Urinary bladder (tissue), 4 donors: ENCODE measurements at places on chromosomes 13 and 19. TPM values are rescaled to one million over a fixed set of nuclear protein-coding genes. Genes with fewer than 3 reads are reported as not detected.

- DNase-seq, result no peak
Measured at GRCh38 chr19:17497149-17497798, 14.2 kb upstream of the PGLS start.

DNA sequence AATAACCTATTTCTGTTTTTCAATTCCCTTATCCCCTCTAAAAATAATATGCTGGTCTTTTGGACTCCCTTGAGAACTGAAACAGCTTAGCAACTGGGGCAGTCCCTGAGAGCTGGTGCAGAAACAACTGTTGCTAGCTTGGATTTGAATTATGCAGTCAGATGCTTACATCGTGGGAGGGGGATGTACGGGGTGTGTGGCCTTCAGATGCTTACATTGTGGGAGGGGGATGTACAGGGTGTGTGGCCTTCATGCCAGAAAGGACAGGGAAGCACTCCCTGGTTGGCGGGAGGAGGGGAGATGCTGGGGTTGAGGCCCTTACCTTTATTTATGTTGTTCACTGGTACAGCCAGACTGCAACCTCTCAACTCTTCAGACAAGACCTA lies 25.6 kb downstream of the LRCH1 start:
- DNase-seq, result no peak

- DNase-seq, result no peak
Measured at GRCh38 chr13:30487075-30487470, 21.3 kb upstream of the HMGB1 start.

DNA sequence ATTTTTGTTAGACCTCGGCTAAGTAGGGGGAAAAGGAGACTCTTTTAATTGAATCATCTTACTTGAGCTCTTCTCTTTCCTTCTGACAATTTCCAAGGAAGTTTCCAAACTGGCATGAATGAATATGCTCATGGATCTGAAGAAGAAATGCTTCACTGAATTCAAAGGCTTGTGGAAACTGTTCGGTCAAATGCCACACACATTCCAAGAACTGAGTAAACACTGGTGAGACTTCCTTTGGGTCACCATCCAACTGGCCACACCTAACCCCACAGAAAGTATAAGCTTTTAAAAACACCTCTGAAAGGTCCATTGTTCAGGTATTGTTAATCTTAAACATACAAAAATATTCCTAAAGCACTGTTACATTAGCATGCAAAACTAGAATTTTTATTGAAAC lies 33.6 kb downstream of the MTMR6 start:
- no peak for DNase-seq

- DNase-seq, result no peak
Measured at GRCh38 chr13:71213252-71213821, 653.7 kb downstream of the DACH1 start.

- DNase-seq, result no peak
Measured at GRCh38 chr13:43848001-43848649, 31.4 kb downstream of the CCDC122 start.

GRCh38 chr13:33490461-33491327 lies 205.1 kb upstream of the STARD13 start:
- no peak for DNase-seq

DNA sequence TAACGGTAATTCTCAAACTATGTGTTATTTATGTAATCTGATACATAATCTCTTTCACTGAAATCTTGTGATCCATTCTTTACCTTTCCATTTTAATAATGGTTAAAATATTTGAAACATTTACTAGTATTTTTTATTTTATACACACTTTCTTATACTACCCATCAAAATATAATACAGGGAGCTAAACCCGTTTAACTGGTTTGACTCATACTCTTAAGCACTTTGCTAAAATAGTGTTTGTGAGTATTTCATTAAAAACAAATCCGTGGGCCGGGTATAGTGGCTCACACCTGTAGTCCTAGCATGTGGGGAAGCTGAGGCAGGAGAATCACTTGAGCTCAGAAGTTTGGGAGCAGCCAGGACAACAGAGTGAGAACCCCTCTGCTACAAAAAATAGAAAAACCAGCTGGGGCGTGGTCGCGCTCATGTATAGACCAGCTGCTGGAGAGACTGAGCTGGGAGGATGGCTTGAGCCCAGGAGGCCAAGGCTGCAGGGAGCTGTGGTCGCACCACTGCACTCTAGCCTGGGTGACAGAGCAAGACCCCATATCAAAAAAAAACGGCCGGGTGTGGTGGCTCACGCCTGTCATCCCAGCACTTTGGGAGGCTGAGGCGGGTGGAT lies 43.8 kb upstream of the DCUN1D2 start:
- DNase-seq, result no peak

- DNase-seq, result no peak
Measured at GRCh38 chr13:67306742-67307141, 76.6 kb upstream of the PCDH9 start.

GRCh38 chr13:44903574-44903985 lies 85.7 kb downstream of the NUFIP1 start:
- DNase-seq, result peak; percentile 63

DNA sequence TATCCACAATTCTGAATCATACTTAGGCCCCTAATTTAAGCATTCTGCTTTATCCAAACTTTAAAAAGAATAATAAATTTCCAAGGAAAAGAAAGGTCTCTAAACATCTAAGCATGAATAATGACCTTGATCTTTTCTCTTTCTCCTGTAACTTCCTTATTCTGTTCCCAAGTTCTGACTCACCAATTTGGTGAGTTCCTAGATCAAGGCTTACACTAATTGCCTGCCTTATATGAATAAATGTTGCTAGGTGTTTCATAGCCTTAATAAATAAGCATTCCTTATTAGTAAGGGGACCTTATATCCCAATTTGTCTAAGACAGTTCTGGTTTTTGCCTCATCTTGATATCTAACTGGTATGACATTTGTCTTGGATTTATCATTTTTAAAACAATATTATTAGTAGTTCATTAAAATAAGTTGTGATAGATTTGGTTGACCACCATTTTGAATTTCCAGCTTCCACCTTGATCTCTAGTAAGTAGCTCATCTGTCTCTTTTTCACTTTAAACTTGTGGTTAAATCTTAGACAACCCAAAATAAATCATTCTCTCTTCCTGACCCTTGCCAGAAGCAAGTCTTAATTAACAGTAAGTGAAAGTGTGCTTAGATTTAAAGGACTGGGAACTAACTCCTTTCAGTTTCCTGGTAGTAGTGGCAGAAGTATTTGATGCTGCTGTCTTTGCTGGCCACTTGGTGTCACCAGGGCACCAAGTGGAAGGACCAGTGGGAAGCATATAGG lies 121.2 kb upstream of the MLNR start:
- DNase-seq, result no peak

- no peak for DNase-seq
Measured at GRCh38 chr13:109026266-109026665, 396.9 kb downstream of the MYO16 start.

DNA sequence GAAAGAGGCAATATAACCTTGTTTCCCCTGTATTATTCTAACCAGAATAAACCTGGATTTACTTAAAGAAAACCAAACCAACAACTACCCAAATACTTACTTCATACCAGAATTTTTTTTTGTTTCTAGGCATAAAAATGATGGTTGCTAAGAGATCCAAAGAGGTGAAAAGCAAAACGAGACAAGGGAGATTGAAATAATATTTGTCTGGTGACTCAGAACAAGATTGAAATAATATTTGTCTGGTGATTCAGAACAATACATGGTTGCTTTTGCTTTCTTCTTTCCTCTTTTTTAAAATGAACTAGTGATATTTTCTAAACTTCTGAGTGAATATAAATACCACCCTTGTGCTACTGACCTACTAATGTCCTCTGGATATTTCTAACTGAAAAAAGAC lies 592.9 kb downstream of the KCTD12 start:
- DNase-seq, result no peak

DNA sequence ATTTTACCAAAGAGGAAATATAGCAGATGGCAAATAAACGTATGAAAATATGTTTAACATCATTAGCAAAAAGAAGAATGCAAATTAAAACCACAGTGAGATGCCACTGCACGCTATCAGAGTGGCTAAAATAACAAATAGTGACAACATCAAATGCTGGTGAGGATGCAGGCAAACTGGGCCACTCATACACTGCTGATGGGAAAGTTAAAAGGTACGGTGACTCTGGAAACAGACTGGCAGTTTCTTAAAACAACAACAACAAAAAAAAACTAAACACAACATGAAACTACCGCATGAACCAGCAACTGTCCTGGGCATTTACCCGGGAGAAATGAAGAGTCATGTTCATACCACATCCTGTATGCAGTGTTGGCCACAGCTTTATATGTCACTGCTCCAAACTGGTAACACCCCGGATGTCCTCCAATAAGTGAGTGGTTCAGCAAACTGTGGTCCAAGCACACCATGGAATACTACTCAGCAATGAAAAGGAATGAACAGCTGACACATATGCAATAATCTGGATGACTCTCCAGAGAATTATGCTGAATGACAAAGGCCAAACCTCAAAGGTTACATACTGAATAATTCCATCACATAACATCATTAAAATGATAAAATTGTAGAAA lies 22.3 kb downstream of the EPS15L1 start:
- DNase-seq, result no peak

DNA sequence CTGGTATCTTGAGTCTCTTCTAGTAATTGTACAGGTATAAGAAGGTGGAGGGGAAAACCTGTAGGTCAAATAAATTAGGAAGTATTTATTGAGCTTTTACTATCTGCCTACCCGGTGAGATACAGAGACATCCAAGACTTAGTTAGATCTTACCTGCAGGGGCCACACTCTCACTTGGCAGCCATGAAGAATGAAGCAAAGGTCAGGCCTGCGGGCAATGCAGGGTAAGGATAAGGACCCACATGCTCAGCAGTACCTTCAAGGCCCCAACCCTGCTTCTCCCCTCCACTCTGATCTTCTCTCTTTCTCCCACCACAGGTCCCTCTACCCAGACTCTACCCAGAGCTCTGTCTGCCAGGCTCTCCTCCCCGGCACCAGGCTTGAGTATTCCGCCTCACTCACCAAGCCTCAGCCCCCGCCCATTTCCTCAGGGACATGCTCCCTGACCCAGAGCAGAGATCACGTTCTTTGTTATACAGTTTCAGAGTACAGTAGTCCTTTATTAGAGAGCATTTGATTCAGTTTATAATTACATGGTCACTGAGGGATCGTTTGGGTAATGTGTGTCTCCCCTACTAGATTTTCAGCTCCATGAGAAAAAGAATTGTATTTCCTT lies 18.9 kb upstream of the CLDN10 start:
- DNase-seq, result no peak

GRCh38 chr13:53182724-53183123 lies 154.1 kb downstream of the OLFM4 start:
- DNase-seq, result no peak

DNA sequence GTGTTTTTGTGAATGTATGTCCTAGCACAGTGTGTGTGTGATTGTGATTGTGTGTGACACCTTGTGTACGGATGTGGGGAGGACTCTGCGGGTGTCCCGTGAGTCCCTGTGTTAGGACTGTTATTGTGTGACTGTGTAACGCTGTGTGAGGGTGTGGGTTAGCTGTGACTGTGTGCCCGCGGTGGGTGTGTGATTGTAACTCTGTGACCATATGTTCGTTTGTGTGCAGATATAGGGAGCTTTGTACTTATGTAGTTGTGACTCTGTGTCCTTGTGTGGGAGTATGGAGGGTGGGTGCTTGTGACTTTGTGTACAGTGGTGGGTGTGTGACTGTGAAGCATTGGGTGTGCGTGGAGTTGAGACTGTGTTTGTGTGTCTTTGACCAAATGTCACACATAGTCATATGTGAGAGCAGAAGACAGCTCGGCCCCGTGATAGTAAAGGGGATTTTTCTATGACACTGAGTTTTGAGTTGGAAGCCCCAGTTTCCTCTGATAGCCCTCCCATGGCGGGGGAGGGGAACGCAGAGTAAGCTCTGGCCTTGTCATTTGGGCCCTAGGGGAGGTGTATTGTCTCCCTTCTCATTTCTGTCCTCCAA lies 949 bp upstream of the ZNF260 start:
- no peak for DNase-seq

- no peak for DNase-seq
Measured at GRCh38 chr13:99342723-99343315, 35.6 kb upstream of the GPR183 start.

DNA sequence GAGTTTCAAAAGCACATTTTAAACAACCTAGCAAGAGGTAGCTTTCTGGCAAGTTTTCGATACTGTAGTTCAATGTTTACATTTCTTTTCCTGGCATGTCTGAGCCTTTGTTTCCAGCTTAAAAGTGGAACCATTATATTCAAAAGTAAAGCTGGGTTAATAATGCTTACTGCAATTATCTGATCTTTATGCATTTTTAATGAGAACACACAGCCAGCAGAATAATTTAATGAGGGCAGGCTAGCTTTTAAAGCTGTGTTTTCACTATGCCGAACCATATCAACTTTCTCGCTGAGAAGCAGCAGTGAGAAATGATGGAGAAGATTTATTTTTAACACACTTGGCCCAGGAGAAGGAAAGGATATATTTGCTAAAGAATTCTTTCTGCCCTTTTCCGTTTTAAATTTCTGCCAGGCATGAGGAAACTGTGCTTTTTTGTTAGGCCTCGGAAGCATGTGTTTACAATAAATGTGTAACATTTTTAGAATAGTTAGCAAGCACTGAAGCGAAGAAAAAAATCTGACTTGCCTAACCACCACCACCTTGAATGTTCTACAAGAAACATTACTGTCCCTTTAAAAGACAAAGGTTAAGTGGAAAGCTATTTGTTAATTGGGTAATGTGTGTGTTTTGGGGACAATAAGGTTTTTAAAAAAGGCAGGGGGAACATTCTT lies 1.0 kb downstream of the MBNL2 start:
- DNase-seq, result no peak

DNA sequence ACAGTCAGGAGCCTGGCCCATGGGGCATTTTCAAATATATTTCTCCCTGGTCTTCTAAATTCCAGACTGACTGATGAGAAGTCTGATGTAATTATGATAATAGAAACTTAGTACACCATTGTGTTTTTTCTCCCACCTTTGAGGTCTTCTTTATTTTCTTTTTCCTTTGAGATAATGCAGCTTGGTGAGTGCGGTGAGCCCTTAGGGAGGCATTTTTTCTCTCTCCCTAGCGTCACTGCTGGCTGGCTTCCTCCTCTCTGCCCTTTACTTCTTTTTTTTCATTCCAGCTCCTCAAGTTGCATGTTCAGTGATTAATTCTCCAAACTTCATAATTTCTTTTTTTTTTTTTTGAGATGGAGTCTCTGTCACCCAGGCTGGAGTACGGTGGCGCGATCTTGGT lies 12.8 kb upstream of the CDC42EP5 start:
- no peak for DNase-seq

GRCh38 chr13:112761701-112762689 lies 72.2 kb downstream of the ATP11A start:
- no peak for DNase-seq

- no peak for DNase-seq
Measured at GRCh38 chr19:28961772-28962500, 251.0 kb downstream of the UQCRFS1 start.

Gene METTL21C
- total RNA-seq, result 0.69 TPM

Gene RNF113B
- not detected for total RNA-seq

Gene RGL3
- 2.5 TPM for total RNA-seq

Gene SGTA
- 17.6 TPM for total RNA-seq

Gene TGFBR3L
- total RNA-seq, result not detected

Gene PSG1
- total RNA-seq, result not detected

Gene ERICH6B
- total RNA-seq, result not detected

Gene ZNF528
- total RNA-seq, result 46.7 TPM

Gene C1QTNF9B
- total RNA-seq, result 0.58 TPM

Gene ZNF99
- total RNA-seq, result 0.74 TPM

Gene OR7C1
- total RNA-seq, result not detected

Gene TUBB4A
- 2.5 TPM for total RNA-seq

Gene SYNGR4
- not detected for total RNA-seq

Gene ANKRD24
- total RNA-seq, result 1.2 TPM

Gene SRRM5
- total RNA-seq, result not detected

Gene CNFN
- total RNA-seq, result not detected

Gene FOSB
- 10.4 TPM for total RNA-seq

Gene SIAH3
- total RNA-seq, result 0.16 TPM

Gene CEACAM3
- total RNA-seq, result not detected
